ENCODE measurements at places on chromosomes 3 and 15.

DNA sequence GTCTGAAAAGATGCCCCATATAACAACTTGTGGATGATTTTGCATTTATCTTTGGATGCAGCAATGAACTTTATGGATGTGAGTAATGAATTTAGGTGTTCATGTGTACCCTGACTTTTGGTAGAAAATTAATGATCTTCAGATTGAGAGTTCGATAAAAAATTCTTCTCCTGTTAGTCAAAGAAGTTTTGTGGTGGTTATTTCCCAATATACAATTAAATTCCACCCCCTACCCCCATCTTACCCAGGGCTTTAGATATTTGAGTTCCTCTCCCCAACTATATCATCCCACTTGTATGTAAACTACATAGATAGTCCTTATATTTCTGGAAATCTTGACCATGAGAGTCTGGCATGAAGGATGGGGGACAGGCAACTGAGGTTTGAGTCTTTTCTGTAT is 126.1 kb upstream of the ALDH1A3 start:
- DNase-seq, result no peak

GRCh38 chr3:58009026-58009748 is 965 bp downstream of the FLNB start:
- peak; percentile 63 for DNase-seq

DNA sequence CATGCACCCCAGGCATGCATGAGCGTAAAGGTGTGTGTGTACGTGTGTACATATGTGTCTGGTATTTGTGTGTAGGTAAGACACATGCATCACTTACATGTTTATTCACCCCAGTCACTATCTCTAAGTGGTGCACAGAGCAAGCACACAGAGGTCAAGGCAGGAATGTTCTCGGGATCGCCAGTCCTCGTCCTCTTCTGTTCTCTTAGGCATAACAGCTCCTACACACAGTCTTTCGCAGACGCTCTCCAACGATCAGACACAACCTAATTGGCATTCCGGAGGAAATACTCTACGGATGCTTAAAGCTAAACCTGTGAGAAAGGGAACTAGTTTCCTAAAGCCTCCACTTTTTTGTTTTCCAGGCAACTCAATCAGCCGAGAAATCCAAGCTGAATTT is 95.9 kb downstream of the ADAMTS17 start:
- no peak for DNase-seq

DNA sequence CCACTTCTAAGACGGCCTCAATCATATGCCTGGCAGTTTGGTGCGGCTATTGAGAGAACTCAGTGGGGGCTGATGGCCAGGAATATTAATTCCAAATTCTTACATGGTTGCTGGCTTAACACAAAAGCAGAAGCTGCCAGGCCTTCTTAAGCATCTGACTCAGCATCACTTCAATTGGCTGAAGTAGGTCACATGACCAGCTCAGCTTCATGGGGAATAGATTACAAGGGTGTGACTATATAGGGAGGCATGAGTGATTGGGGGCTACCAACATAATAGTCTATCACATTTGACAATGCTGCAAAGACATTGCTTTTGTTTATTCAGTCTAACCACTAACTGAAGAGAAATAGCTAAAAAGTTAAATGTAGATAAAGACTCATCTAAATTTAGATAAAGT is 101.6 kb upstream of the ANKRD28 start:
- no peak for DNase-seq

- no peak for DNase-seq
These were observed 133.8 kb downstream of the MOBP start for GRCh38 chr3:39601241-39601640.
